ENCODE measurements at places on chromosomes 16 and 17.
A peak's percentile ranks its signal among the peaks of the same experiment; 100 is the strongest.

DNA sequence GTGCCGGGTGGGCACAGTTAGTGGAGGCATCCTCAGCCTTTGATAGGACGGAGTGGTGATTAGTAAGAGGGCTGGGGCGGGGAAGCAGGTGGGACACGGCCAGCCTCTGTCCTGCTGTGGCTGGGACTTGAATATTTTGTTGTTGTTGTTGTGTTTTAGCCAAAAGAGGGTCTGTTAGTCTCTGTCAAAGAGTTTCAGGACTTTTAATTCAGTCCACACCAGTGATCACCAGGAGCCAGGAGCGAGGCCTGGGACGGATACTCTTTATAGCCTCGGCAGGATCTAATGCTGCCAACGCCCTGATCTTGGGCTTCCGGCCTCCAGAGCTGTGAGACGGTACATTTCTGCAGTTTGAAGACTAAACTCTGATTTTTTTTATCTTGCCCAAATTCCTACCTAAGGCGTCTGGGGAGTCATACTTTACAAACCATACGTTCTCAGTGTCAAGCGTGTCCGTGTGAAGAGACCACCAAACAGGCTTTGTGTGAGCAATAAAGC lies 2.9 kb upstream of the RNF213 start:
- no peak for DNase-seq

DNA sequence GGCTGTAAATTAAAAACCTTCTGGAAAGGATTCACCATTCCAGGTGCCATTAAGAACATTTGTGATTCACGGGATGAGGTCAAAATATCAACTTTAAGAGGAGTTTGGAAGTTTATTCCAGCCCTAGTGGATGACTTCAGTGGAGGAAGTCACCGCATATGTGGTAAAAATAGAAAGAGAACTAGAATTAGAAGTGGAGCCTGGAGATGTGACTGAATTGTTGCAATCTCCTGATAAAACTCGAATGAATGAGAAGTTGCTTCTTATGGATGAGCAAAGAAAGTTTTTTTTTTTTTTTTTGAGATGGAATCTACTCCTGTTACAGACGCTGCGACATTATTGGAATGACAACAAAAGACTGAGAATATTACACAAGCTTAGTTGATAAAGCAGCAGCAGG lies 26.7 kb downstream of the CCL4 start:
- DNase-seq = no peak

DNA sequence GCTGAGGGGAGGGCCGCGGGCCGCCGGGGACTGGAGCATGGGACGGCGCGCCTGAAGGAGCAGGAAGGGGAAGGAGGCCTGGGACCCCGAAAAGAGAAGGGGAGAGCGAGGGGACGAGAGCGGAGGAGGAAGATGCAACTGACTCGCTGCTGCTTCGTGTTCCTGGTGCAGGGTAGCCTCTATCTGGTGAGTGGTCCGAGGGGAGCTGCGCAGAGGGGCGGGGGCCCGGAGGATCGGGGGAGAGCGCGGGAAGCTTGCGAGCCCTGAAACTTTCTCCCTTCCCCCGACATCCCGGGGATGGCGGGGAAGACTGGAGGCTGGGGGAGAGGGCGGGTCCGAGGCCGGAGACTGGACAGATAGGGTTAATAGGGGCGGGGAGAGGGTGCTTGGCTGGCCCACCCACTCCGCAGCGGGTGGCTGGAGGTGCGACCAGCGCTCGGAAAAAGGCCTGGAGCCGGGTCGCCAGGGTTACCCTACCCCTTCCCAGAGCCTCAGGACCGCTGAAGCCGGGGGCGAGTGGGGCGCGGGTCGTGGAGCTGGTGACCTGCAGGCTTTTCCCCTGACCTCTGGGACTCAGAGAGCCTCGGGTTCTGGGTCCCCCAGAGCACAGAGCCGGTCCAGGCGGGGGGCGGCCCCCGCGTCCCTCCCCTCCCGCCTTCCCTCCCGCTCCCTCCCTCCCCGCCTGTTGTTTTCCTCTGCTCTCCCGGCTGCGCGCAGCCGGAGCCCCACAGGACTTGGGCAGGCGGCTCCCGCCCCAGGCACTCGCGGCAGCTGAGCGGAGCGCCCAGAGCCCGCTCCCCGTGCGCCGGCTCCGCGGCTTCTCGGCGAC lies 631 bp downstream of the NXPH3 start:
- DNase-seq = peak; percentile 92

GRCh38 chr17:45234641-45235415 lies 13.1 kb downstream of the FMNL1 start:
- no peak for DNase-seq

DNA sequence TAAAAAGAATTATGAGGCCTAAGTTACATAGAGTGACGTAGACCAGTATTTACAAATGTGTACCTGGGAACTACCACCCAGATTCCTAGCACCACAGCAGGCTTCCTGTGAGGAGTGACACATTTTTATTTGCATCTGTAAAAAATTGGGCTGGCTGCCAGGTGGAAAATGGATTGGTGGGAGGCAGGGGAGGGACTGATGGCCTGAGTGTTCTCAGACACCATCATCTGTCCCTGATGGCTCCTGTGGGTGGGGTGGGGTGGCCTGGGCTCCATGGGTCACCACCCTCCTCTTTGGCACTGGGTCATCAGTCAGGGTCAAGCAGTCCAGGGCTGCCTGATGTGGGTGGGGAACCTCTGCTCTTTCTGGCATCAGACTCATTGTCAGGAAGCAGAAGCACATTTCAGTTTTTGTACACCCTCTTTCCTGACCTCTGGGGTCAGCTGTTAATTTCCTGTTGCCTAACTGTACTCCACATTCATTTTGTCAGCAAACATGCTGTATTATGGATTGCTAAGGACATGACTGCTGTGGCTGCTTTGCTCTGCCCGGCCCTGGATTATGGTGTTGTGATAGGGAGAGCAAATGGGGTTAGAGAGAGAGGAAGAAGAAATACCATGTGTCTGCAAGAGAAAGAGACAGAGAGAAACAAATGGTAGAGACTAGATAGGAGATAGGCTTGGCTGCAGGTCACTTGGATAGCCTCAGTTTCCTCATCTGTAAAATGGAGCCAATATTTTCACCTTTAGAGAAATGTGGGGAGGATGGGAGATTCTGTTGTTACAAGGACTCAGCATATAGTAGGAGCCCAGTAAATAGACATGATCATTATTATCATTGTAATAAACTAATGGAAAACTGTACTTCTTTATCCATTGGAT lies 11.6 kb upstream of the MFAP4 start:
- peak; percentile 37 for DNase-seq

DNA sequence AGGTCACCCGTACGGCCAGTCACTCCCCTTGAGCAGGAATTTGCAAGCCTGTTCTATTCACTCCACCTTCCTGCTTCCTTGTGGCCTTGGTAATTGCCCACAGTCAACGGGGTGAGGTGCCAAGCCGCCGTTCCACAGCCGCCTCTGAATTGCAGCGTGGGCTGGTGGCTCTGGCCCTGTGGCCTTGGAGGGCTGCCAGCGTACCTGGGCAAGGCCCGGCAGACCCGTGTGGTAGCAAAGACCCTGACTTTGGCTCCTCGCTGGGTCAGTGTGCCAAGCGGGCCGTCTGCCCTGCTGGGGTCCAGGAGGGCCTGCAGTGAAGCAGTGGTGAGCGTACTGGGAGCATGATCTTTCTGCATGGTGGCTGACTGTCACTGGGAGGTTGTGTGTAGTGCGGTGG lies 3.6 kb downstream of the BANP start:
- no peak for DNase-seq

- no peak for DNase-seq
Observed at GRCh38 chr17:66398059-66398458, 95.6 kb downstream of the PRKCA start.

- DNase-seq = no peak
Observed at GRCh38 chr17:43577664-43578403, 31.7 kb upstream of the ETV4 start.

DNA sequence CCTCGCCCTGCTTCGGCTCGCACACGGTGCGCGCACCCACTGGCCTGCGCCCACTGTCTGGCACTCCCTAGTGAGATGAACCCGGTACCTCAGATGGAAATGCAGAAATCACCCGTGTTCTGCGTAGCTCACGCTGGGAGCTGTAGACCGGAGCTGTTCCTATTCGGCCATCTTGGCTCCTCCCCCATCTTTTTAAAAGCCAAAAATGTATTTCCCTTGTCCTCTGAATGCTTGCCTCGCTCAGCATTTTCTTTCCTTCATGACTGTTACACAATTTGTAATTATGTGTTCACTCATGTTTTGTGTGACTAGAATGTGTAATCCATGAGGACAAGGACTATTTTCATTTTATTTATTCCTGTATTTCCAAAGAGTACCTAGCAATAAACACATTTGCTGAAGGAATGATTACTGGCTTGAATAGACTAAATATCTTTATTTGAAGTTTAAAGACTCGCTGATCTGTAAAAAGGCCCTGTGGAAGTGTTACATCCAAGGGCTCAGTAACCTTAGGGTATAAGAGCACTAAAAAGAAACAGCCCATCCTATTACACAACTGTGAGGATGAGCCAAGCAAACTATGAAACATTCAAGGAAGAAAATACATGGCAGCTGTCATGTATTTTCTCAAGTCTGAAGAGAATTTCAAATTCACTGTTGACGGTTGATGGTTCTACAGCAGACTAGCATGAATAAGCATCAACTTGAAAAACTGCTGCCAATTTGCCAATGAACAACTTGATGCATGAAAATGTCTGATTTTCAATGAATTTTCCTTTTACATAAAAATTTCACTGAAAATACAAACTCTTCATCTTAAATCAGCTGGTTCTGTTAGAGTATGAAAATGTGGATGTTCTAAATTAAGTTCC lies 192.6 kb downstream of the MYO1D start:
- DNase-seq = no peak

GRCh38 chr17:28480799-28481571 lies 7.5 kb downstream of the SLC13A2 start:
- no peak for DNase-seq

- DNase-seq = peak; percentile 49
Observed at GRCh38 chr17:57675427-57676387, 69.4 kb downstream of the CCDC182 start.

GRCh38 chr17:82854226-82854625 lies 14.4 kb upstream of the ZNF750 start:
- DNase-seq = no peak

GRCh38 chr16:81008505-81008789 lies 1.4 kb downstream of the CENPN start:
- DNase-seq = no peak

DNA sequence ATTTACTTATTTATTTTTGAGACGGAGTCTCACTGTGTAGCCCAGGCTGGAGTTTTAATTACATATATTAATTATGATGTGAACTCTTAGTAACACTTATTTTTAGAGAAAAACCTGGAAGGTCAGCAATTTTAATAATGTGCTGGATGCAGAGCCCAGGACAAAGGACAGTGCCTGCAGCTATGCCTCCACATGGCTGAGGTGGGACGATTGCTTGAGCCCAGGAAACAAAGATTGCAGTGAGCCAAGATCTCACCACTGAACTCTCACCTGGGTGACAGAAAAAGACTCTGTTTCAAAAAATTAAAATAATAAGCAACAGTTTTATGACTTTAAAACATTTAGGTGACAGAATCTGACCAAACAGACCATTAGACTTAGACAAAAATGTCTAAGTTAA lies 11.0 kb upstream of the CARD14 start:
- DNase-seq = no peak

- DNase-seq = peak; percentile 46
Observed at GRCh38 chr17:29037739-29038084, 5.2 kb upstream of the PIPOX start.

- DNase-seq = no peak
Observed at GRCh38 chr16:87240211-87241136, 76.7 kb downstream of the C16orf95 start.

DNA sequence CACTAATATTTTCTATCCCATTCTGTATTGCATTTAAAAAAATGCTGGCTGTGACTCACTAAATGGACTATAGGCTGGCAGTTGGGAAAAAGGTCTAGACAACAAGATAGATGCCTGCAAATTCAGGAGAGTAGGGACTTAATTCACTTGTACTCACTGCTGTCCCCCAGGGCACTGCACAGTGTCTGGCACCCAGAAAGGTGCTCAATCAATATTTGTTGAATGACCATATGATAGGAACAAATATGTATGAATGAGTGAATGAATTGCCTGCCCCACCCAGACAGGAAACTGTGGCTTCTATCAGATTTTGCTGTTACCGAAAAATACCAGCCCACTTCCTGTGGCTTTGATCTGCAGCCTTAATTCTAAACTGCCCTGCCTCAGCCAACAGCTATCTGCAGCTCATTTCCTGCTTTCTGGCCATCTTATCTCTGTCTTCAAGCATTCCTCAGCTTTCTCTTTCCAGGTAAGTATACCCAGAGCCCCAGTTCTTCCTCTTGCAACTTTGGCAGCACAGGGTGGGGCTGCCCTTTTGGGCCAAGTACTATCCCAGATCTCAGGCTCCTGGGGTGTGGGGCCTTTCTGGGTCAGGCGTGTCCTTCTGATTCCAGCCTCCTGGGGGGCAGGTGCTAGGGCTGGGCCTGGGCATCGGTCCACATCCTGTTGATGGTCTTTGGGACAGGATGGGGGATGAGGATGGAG lies 15.3 kb upstream of the TNS4 start:
- DNase-seq = peak; percentile 87

DNA sequence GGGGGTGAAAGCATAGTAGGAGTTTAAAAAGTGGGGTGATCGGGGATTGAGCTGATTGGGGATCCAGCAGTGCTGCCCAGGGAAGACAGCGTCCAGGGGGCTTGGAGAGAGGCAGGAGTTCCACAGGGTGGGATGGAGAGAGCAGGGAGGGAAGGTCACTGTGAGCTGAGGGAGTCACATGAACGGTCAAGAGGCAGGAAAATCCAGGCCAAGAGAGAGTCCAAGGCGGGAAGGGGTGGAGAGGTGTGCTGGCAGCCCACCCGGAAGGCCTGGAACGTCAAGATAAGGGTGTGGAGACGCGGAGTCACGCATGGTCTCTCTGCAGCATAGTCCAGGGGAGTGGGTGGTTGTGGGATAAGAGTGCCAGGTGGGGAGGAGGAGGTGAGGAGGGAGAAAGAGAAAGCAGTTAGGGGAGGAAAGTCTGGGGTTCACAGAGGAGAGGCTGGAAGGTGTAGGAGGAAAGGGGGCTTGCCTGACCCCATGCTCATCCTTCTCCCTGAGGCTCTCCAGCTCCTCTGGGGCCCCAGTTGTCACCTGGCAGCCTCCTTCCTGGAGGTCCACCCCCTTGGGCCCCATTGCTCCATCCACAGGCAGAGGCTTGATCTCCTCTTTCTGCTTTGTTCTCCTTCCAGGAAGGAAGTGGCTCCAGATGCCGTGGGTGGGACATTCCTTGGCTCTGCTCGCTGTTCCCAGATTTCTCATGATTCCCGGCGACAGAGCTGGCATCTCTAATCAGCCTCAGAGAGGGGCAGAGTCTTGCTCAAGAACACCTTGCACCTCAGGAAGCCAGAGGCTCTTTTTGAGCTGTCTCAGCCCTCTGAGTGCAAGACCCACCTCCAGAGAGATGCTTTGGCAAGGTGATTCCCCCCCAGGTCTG lies 28.7 kb downstream of the CCR7 start:
- DNase-seq = peak; percentile 54

GRCh38 chr17:70906808-70907207 lies 737.5 kb downstream of the KCNJ2 start:
- peak; percentile 85 for DNase-seq

- DNase-seq = no peak
Observed at GRCh38 chr16:27678955-27679354, 129.0 kb downstream of the KATNIP start.
